Omental fat pad (tissue), 4 donors: ENCODE measurements at places on chromosomes 4 and X.

- DNase-seq = no peak
These were observed 177.0 kb upstream of the RASGEF1B start for GRCh38 chr4:81648576-81649275.

DNA sequence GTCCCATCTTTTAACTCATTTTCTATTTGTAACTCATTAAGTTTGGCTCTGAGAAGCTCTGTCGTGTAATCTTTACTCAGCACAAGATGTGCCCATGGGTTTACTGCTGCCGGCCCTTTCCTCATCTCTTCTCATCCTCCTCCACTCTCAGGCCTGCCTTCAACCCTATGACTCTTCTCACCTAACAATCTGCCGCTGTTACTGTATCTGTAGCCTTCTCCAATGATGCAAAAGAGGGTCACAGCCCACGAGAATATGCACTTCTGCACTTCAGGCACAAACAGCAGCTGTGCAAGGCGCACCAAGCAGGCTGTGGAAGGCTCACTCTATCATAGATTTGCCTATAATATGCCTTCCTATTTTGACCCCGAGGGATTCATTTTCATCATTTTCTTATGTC is 546.5 kb upstream of the GALNTL6 start:
- no peak for DNase-seq

GRCh38 chr4:187268940-187269339 is 545.3 kb upstream of the FAT1 start:
- DNase-seq = no peak

DNA sequence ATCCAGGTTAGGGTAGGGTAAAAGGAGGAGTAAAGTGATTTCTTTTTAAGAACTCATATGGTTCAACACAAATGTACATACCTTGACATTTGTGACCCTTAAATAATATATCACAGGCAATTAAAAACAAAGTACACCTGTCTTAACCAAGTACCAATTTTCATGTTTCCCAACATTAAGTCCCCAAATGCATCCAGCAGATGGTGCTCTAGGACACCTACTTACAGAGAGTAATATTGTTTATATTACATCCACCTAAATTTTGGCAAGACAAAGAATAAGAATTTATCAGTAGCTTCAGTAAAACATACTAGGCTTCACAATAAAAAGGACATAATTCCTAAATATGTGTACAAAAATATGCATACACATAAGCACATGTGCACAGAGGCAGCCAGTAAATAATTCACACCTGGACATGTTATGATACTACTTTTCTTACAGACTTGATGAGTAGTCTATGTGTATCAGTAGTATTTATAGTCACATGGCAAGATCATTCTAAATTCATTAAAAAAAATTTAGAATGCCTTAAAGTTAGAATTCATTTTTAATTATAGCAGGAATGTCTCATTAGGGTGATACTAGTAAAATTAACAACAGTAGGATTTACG is 219.7 kb downstream of the DCLK2 start:
- DNase-seq = peak; percentile 37

DNA sequence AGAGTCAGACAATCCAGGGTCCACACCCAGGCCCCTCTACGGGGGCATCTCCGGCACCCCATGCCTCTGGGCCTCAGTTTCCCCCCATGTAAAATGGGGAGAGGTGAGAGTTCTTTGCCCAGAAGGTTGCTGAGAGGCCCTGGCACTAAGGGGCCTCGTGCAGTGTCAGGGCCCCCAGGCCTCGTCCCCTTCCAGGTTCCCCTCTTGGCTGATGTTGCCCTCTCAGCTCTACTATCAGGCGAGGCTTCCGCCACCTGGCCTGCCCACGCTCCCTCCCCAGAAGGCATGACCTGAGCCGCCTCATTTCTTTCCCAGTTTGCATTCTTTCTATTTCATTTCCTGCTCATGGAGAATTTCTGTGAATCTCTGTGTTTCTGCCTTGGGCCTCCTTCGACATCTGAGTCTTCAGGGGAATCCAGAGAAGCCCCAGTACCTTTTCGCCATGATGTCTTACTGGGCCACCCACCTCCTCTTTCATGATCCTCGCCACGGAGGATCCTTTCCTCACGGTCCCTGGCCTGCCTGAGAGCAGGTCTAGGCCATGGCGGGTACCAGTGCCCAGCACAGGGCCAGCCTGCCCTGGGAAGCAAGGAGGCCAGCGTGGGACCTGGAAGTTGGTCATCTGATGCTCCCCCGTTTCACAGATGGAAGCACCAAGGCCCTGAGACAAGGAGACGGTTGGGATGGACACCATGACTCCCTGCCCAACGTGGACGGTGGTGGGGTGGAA is 21.9 kb upstream of the MRFAP1 start:
- no peak for DNase-seq

GRCh38 chr4:78058591-78059523 is 1.7 kb downstream of the FRAS1 start:
- no peak for DNase-seq

DNA sequence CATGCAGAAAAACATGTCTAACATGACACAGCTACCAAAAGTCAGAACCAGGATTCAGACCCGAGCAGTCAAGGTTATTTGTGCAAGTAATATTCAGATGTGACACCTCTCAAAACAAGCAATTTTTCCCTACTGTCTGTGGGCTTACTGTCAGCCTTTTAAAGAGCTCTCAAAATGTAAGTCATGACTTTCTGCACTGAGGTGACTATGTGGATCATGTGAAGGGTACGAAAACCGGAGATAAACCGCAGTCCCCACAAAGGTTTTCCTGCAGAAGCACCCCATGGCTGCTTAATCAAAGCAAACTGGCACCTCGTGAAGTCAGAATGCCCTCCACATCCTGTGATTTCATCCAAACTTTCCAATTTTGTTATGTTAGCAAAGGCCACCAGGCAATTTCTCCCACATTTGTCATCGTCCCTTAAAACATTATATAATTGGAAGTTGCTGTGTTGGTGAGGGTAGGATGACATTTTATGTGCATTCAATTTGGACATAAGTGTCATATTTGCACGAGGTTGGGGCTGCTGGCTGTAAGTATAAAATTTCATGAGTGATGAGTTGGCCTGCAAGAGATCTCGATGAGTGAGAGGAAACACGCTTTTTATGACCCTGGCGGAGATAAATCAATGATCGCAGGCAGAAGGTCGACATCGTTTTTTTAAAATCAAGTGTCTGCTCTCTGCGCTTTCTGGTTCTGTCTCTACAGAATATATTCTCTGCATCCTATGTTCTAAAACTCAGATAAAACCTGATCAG is 161.2 kb downstream of the STK32B start:
- no peak for DNase-seq

- no peak for DNase-seq
These were observed 196.6 kb upstream of the ETNPPL start for GRCh38 chr4:108959491-108959890.

DNA sequence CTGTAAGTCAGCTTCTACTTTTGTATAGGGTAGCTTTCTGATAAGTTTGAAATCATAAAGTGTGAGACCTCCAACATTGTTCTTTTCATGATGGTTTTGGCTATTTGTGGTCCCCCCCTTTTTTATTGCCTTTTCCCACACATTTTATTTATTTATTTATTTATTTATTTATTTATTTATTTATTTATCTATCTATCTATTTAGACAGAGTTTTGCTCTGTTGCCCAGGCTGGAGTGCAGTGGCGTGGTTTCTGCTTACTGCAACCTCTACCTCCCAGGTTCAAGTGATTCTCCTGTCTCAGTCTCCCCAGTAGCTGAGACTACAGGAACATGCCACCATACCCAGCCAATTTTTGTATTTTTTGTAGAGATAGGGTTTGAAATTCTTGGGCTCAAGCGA is 9.7 kb upstream of the MTHFD2L start:
- no peak for DNase-seq

DNA sequence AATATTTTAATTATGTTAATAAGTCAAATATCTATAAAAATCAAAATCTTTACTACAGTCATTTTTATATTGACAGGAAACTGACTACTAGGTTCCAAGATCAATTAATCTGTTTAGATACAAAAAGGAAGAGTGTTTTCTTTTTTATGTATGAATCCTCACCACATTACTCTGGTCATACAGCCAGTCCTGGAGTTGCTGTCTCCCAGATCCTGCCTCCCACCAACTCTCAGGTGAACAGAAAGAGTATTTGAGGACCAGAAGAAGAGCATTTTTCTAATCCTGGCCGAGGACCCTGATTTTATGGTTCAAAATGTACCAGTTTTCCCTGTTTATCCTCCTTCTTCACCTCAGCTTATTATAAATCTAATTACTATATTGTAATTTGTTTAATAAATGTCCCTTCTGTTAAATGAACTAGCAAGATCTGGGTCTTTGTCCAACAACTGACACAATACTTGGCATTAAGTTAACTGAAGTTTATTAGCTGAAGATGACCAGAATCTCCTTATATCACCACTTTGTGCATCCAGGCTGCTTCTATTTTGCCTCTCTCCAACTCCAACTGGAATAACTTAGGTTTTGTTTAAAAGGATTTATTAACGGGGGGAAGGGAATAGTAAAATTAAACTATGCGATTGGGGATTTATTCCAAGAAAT is 224.4 kb upstream of the PCDH7 start:
- no peak for DNase-seq

- DNase-seq = no peak
These were observed 25.1 kb downstream of the ADAD1 start for GRCh38 chr4:122403861-122404260.

DNA sequence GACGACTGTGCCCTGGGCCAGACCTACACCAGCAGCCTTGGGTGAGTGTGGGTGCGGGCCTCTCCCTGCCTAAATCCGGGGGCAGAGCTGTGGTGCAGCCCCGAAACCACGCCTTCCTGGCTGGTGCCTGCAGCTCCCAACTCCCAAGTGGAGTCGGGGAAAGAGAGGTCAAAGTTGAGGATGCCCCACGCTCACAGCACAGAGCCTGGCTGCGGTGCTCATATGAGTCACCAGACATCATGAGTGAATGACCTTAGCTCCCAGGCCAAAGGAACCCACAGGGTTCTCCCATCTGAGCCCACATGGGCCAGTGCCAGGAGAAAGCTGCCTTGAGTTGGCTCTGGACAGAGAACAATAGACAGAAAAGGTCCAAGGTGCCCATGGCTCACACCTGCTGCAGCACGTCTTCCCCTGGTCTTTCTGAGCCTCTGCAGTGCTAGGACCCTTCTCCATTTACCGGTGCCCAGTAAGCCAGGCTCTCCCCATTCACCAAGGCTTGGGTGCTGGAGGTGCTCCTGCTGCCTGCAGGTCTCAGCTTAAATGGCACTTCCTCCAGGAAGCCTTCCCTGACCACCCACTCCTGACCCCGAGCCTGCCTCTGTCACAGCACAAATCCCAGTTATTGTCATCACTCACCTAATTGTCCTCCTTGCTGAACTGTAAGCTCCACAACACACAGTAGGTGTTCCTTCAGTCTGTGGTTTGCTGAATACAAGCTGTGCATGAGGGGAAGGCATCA is 224.2 kb downstream of the AFAP1 start:
- DNase-seq = no peak

DNA sequence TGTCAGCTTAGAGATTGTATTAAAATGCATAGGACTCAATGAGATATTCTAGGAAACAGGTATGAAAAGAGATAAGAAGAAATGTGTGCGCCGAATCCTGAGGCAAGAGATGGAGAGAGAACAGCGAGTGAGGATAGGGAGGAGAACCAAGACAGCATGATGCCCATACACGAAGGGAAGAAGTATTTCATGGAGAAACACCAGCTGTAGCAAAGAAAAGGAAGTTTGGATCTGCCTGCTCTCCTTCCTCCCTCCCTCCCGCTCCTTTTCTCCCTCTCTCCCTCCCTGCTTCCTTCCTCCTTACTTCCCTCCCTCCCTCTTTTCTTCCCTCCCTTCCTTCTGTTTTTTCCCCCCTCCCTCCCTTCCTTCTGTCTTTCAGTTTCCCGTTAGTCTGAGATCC is 318.6 kb upstream of the TAPT1 start:
- no peak for DNase-seq

DNA sequence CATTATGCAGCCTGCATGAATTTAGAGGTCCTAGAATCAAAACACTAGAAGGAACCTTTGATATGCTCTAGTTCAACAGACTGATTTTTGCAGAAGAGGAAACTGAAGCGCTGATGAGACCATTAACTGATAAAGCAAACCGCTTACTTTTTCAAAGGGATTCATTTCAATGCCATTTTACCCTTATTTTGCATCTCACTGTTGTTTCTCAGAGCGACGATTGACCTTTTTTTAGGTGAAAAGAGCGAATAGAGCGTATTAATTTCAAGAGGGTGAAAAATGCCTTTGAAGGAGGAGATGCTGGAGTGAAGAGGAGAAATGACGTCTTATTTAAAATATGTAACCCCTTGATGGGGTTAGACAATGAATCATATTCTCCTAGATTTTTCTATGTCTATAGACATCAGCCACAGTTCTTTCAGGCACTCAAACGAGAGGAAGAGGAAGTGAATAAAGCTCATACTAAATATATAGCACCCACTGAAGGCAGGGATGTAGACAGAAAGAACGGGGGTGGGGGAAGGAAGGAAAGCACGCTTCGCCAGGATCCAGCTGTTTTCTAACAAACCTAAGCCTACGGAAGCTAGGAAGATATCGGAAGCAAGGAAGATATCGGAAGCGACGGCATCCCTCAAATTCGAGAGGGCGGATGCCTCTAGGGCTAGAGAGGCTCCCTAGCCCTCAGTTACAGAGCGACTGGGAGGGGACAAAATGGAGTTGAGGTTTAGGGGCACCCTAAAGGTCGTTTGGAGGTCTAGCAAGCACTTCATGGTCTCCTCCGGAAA is 848 bp downstream of the ACSL4 start:
- DNase-seq = no peak

DNA sequence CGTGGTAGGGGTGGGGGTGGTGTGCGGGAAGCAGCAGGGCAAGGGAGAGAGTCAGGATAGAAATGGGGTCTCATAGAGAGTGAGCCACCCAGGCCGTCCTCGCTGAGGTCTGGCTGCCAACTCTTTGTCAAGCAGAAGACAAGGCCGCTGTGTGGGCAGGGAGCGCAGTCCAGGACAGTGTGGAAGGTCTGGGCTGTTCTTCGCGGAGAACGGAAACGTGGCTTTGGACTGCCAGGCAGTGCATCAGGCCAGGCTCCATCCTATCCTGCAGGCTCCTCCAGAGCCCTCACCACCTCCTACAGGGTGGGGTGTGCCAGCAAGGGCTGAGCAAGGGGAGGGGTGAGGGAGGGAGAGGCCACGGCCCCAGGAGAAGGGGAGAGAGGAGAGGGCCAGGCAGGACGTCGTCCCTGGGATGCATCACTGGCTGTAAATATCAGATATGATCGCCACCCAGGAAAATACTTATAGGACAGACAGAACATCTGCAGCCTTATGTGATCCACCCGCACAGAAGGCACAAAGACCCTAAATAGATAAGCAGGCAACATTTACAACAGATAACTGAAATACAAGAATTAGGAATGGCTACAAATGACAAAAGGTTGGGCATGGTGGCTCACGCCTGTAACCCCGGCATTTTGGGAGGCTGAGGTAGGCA is 85.3 kb downstream of the ABLIM2 start:
- DNase-seq = no peak

GRCh38 chr4:835148-836002 is 9.4 kb upstream of the CPLX1 start:
- no peak for DNase-seq

DNA sequence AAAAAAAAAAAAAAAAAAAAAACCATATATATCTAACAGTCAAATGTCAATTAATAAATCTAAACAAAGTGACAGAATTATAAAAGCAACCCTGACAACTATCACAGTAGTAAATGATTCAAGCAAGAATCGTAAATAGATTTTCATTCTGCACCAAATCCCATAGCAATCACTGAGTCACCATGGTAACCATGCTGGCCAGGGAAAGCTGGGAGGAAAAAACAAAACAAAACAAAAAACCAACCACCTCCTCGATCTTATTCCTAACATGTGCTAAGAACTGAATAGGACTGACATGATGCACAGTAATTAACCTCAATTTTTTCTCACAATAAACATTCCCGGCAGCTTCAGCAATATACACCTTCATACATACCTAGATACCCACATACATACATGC is 30.6 kb upstream of the RAB40A start:
- DNase-seq = no peak

GRCh38 chr4:25585901-25586523 is 69.6 kb upstream of the SLC34A2 start:
- DNase-seq = no peak
